ENCODE measurements at places on chromosomes 3 and 15.

GRCh38 chr3:183212565-183212964, 40.5 kb upstream of the B3GNT5 start:
- no peak for DNase-seq

DNA sequence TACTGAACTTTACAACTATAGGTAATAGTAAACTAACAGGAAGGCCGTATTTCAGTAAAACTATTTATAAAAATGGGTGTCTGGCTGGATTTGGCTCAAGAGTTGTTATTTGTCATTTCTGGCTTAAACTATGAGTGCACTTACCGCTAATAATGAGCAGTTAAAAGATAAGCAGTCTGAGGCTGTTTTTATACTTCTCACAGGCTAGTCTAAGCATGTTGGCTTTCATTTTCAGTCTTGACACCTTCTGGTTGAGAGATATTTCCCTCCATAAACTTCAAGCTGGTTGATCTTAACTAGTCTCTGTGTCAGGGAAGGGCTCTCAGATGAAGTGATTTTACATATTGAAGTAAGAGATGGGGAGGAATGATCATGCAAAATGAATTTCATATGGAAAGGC, 96.1 kb downstream of the RSRC1 start:
- DNase-seq, result no peak

DNA sequence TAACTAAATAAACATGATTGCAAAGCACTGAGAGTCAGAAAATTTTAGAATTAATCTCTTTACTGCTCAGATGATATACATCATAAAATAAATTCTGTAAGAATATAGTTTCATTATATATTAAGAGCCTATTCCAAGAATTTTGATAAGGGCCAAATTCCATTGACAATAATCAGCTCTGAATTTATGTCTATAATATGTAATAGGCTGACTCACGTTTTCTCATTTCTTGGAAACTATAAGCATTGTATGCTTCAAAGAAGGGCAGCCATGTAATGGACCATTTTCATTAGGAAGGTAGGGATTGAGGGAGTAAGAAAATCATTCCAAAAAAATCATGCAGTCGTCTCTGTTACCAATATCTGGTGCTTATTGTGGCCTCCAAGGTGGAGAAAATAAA, 315.9 kb downstream of the ZIC4 start:
- no peak for DNase-seq

DNA sequence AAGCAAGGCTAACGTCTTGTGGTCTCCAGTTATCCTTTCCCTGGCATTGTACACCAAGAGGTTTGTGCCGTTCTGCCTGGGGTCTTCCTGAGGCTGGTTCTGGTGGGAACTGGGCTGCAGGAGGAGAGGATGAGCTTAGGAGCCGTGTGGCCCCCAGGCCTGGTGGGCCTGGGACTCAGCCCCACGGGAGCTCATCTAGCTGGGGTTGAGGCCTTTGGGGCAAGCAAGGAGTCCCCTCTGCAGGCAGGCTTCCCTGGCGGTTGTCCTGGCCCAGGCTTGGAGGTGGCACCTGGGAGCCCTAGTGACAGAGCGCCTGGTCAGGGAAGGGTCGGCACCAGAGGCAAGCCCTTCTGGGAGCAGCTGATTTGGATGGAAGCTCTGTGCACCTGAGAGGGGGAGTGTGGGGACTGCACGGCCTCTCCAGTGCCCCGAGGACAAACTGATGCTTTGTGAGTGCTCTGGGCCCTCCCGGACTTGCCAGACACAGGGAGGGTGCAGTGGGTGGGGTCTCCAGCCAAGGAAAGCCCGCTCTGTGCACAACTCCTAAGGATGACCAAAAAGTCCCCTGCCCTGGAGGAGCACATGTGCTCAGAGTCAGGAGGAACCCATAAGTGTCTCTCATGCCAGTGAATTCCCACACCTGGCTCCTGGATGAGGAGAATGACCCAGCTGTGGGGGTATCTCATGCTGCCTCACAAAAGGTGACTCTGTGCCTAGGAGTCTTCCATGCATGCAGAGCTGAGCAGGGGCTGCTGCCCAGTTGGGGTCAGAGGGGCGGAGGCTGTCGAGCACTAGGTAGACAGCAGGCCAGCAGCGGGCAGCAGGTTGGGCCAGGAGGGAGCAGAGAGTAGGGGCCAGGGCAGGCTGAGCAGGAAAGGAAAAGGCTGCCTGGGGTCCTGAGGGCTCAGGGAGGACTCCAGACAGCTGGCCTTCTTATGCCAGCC, 2.7 kb downstream of the PAK6 start:
- DNase-seq, result no peak

- DNase-seq, result no peak
These were observed 50.7 kb upstream of the TPRG1 start for GRCh38 chr3:189121092-189121491.

GRCh38 chr15:84914351-84914750, 29.9 kb downstream of the SLC28A1 start:
- no peak for DNase-seq

DNA sequence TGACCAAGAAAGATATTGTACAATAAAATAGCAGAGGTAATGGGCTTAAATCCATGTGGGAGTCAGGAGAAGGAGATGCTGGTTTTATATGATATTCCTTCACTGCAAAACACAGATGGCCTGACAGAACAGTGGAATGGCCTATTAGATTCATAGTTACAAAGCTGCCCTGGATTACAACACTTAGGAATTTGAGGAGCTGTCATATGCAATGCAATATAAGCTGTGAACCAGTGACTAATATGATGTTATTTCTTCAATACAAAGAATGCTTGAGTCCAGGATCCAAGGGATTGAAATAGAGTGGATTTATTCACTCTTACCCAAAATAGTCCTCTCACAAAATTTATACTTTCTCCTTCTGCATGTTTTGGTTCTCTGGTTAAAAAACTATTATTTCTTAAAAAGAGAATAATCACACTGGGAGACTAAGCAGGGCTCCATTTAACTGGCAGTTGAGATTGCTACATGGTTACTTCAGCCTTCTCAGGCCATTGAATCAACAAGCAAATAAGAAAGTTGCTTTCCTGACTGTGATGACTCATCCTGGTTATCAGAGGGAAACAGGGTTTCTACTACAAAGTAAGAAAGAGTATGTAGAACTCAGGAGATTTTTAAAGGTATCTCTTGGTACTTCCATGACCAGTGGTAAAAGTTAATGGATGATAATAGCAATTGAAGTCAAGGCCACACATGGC, 79.8 kb upstream of the ZPLD1 start:
- no peak for DNase-seq

GRCh38 chr15:63640146-63640545, 43.0 kb downstream of the FBXL22 start:
- DNase-seq, result no peak

DNA sequence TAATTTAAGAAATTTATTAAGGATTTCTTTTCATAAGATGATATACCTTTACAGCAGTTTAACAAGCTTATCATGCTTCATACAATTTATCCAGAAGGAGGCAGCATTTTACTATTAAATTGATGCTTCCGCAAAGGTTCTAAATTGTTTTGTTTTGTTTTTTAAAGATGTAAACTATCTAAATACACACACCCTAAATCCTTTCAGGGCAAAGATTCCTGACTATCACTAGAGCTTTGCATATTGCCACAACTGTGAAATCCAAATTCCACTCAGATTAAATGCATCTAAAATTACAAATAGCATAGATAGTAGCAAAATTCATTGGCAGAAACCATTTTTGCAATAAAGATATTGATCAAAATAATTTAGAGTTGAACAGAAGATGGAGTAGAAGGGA, 44.5 kb upstream of the CCNL1 start:
- DNase-seq, result no peak

DNA sequence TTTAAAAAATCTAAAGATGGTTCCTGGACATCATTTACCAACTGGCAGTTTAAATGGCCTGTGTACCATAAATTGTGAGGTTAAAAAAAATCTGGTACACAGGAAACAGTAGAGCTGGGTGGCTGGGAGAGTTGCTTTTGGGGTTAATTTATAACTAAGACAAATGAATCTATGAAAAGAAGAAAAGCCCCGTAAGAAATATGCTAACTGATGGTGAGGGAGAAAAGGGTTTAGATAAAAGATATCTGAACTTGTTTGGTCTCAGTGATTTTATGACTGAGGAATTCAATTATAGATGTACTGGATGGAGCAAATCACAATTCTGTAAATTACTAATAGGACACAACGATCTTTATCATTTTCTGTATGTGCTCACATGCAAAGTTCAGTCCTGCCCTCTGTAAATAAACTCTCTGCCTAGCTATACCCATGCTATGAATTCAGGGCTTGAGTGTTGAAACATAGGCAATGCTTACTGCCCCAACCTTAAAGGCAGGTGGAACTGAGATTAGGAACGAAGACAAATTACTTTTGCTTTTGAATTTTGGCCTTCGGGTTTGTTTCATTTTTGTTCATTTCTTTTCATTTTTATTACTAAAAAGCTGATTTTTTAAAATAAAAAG, 28.0 kb downstream of the PPARG start:
- no peak for DNase-seq

- no peak for DNase-seq
These were observed 138.9 kb downstream of the CACNA1D start for GRCh38 chr3:53633197-53633787.

- DNase-seq, result no peak
These were observed 166.0 kb upstream of the EIF1B start for GRCh38 chr3:40143283-40144090.

- no peak for DNase-seq
These were observed 67.4 kb downstream of the SATB1 start for GRCh38 chr3:18357747-18358146.

GRCh38 chr3:122356402-122356801, 26.6 kb downstream of the MIX23 start:
- DNase-seq, result no peak

GRCh38 chr3:41317298-41317697, 118.0 kb downstream of the CTNNB1 start:
- DNase-seq, result no peak

- DNase-seq, result no peak
These were observed 18.3 kb upstream of the NUDT16 start for GRCh38 chr3:131363275-131363674.

DNA sequence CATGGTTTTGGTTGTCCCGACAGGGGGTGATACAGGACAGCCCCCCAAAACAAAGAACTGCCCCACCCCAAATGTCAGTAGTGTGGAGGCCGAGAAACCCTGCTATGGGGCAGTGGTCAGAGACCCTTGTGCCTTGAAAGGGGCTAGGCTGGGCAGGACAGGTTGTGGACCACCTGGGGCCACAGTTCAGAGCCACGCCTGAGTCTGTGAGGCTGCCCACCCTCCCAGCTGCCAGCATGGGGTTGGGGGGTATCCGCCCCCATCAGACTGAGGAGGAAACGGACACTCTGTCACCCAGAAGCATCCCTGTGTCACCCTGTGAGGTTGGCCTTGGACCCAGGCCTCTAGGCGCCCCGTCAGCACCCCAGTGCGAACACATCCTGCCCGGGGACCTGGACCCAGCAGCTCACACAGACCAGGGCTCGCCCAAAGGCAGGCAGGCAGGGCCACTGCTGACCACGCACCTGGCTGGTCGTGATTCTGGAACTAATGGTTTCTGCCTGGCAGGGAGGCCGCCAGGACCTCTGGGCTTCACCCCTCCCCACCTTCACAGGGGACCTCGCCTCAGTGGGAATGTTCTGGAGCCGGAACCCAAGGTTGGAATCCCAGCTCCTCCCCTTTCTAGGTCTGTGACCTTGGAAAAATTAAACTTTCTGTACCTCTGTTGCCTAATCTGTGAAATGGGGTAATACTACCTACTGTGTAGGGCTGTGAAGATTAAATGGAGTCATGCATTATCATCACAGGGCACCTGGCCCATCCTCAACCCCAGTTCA, 1.4 kb downstream of the SLC41A3 start:
- DNase-seq, result no peak

- DNase-seq, result no peak
These were observed 739 bp downstream of the SNRPN start for GRCh38 chr15:24955531-24955921.

GRCh38 chr15:53829471-53829870, 70.0 kb upstream of the WDR72 start:
- no peak for DNase-seq

- no peak for DNase-seq
These were observed 48.3 kb downstream of the MAP6D1 start for GRCh38 chr3:183777016-183777618.

- DNase-seq, result no peak
These were observed 18.6 kb downstream of the CSTA start for GRCh38 chr3:122343654-122344053.

GRCh38 chr3:159028706-159029105, 226.9 kb downstream of the MFSD1 start:
- DNase-seq, result no peak

DNA sequence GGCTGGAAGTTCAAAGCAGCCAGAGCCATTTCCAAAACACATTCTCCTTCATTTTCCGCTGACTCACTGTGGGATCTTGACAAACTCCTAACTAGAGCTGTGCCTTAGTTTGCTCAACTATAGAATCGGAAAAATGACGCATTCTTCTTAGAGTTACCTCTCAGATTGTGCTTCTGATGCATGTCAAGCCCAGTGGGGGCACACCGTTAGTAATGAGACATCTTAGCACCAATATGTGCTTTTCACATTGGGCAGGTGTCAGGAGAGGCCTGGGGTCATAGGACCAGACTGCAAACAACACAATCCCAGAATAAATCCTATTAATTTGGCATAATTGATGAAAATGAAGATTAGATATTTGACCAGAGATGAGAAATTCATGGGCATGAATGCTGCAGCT, 71.3 kb upstream of the UBE3A start:
- DNase-seq, result no peak

DNA sequence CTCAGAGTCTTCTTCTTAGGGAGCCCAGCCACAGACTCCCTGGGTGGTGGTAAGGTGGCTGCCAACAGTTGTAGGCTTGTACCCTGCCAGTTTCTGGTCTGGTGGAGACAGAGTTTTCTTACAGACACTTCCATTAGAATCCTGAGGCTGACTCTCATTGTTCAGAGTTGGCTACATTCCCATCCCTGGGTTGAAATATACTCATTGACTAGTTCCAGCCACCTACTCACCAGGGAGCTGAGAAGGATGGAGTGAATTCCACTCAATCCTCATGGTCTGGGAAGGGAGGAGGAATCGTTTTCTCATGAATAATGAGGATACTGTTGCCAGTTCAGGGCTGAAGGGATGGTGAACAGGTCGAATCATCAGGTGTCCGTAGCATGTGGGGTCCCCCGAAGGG, 226.5 kb upstream of the PROK2 start:
- DNase-seq, result no peak

- DNase-seq, result no peak
These were observed 73.6 kb downstream of the APBA2 start for GRCh38 chr15:28959326-28959725.

DNA sequence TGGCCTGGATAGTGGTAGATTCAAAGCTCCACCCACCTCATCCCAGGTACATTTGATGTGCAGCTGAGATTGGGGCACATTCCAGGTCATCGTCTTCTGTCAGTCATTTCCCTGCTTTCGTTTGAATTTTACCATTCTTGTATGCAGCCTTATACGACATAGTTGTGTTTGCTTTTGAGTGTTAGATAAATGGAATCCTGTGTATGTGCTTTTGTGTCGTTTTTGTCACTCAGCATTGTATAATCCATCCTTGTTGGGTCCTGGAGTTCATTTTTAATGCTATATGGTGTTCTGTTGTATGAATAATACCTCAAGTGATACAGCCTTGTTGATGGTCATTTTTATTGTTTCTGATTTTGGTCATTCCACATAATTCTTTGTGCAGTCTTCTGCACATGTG, 7.3 kb downstream of the RCCD1 start:
- no peak for DNase-seq

Measured in stimulated activated CD8-positive, alpha-beta memory T cell treated with anti-CD3 and anti-CD28 coated beads, Interleukin-7, amount 100 ng/mL, for 1 hour (primary cell).